ENCODE measurements at places on chromosomes 7 and 10.

DNA sequence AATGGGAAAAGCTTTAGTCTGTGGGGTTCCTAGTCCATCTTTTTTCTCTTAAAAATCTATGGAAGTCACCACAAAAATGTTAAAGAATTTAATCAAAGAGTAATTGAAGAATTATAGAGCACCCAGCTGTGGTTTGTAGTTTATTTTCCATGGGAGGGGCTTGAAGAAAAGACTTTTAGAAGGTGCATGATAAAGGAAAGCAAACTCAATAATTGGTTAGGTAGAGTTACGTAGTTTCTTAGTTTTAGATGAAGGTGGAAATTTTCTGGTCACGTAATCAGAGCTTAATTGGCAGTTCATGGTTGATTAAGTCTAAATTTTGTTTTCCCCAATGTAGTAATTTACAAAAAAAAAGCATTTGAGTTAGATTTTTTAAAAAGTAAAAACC, 724 bp downstream of the ZNF107 start:
- DNase-seq, result no peak

- DNase-seq, result no peak
These were observed 10.3 kb upstream of the STK17A start for GRCh38 chr7:43572516-43573049.

DNA sequence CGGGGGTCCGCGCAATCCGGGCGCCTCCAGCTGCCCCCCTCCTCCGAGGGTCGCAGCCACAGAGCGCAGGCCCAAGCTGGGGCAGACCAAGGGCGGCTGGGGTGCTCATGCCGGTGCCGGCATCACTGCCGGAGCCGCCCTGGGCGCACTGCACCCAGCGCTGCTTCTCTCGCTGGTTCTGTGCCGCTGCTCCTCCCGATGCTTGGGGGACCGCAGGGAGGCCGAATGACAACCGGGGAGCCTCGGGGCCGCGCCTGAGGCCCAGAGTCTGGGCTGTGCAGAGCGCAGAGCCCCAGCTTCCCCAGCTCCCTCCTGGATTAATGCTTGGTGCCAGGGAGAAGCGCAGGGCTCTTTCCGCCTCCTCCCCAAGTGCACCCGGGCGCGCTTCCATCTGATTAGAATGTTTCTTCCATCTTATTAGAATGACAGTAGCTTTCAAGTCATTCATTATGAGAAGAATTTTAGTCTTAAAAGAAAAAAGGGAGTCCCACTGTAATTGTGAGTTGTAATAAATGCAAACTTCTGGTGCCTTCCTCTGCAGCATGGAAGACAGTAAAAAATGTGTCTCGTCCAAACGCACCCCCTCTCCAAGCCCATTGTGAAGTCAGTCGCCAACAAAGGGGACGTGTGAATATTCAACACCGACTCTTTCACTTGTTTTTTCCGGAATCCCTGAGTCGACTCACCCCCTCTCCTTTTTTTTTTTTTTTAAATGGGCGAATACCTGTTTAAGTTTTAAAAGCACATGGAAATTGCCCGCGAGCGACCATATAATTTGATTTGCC, 19.5 kb upstream of the PTF1A start:
- no peak for DNase-seq

GRCh38 chr10:69650589-69651261, 20.7 kb downstream of the FAM241B start:
- no peak for DNase-seq

DNA sequence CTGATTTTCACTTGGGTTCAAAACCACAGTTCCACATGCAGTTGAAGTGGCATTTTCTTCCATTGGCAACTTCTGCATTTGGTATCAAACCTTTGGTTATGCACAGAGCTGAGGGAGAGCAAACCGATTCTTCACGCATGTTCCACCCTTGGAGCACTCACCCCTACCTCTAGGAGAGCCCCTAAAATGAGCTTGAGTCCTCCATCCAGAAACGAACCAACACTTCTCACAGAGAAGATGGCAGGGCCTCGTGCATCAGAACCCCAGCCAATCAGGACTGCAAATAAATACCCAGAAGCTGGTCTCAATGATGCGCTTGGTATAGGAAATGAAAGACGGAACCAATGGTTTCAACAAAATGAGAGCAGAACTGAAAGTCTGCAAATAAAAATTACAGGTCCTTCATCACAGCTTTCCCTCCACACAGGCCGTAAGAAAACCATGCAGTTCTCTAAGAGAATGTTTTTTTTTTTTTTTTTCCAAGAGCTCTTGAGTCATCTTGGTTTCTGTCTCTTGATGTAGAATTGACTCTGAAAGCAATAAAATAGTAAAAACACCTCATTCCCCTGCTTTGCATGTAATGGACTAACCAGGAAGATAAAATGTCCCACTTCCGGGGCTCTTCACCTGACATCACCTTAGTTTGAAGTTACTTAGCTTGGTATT, 23.9 kb downstream of the KLF6 start:
- no peak for DNase-seq

DNA sequence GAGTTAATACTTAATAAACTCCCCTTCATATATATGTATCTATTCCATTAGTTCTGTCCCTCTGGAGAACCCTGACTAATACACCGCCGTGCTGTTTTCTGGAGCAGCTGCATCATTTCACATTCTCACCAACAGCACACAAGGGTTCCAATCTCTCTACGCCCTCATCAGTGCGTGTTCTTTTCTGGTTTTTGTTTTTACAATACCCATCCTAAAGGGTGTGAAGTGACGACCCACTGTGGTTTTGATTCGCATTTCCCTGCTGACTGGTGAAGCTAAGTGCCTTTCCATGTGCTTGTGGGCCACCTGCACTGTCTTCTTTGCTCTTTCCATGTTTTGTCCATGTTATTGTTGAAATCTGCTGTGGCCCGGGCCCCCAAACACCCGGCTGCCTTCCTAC, 11.0 kb upstream of the INSIG1 start:
- no peak for DNase-seq

GRCh38 chr10:32577448-32577847, 131.5 kb downstream of the CCDC7 start:
- no peak for DNase-seq

Measured in NCI-H2227 treated with DMSO at 0.1 percent for 48 hours (cell line).